ENCODE measurements at places on chromosomes 1 and 21.

DNA sequence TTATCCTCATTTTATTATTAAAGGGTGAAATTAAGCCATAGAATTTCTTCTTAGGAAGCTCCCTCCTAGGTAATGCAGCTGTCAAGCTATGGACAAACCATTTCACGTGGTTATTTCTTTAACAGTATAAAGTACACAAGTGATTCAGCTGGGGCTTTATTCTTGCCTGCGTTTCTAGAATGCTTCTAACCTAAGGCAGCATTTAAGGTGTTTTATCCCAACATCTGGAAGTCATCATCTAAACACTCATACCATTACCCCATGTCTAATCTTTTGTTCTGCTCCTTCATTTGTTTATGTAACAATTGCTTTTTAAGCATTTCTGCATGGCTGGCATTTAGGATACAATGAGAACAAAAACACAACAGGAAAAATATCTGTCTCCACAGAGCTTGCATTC lies 829.2 kb upstream of the ADAMTS5 start:
- H3K36me3 ChIP-seq, result no peaks in the 10 kb centered on the region
- H3K27ac ChIP-seq, result peak overlapping the region; percentile 0
- H3K4me1 ChIP-seq, result peaks cover 2% of the 10 kb centered on the region

DNA sequence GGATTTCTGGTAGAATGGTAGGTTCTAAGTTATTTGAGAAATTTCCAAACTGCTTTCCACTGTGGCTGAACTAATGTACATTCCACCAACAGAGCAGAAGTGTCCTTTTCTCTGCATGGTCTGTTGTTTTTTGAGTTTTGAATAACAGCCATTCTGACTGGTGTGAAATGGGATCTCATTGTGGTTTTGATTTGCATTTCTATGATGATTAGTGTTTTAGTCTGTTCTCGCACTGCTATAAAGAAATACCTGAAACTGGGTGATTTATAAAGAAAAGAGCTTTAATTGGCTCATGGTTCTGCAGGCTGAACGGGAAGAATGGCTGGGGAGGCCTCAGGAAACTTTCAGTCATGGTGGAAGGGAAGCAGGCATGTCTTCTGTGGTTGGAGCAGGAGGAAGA lies 80.3 kb downstream of the SDCCAG8 start:
- DNase-seq, result no peak
- no peak overlapping the region for H3K4me3 ChIP-seq
- H3K27ac ChIP-seq, result no peak overlapping the region
- no peaks in the 10 kb centered on the region for H3K27me3 ChIP-seq
- H3K4me1 ChIP-seq, result no peaks in the 10 kb centered on the region

DNA sequence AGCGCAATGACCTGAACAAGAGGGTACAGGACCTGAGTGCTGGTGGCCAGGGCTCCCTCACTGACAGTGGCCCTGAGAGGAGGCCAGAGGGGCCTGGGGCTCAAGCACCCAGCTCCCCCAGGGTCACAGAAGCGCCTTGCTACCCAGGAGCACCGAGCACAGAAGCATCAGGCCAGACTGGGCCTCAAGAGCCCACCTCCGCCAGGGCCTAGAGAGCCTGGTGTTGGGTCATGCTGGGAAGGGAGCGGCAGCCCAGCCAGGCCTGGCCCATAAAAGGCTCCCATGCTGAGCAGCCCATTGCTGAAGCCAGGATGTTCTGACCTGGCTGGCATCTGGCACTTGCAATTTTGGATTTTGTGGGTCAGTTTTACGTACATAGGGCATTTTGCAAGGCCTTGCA lies 5.4 kb upstream of the CCDC28B start:
- no peak overlapping the region for H3K4me3 ChIP-seq
- peaks cover 53% of the 10 kb centered on the region for H3K36me3 ChIP-seq

GRCh38 chr1:66143651-66144050 lies 351.0 kb downstream of the PDE4B start:
- no peaks in the 10 kb centered on the region for H3K36me3 ChIP-seq
- no peaks in the 10 kb centered on the region for H3K4me1 ChIP-seq
- no peak overlapping the region for H3K4me3 ChIP-seq

DNA sequence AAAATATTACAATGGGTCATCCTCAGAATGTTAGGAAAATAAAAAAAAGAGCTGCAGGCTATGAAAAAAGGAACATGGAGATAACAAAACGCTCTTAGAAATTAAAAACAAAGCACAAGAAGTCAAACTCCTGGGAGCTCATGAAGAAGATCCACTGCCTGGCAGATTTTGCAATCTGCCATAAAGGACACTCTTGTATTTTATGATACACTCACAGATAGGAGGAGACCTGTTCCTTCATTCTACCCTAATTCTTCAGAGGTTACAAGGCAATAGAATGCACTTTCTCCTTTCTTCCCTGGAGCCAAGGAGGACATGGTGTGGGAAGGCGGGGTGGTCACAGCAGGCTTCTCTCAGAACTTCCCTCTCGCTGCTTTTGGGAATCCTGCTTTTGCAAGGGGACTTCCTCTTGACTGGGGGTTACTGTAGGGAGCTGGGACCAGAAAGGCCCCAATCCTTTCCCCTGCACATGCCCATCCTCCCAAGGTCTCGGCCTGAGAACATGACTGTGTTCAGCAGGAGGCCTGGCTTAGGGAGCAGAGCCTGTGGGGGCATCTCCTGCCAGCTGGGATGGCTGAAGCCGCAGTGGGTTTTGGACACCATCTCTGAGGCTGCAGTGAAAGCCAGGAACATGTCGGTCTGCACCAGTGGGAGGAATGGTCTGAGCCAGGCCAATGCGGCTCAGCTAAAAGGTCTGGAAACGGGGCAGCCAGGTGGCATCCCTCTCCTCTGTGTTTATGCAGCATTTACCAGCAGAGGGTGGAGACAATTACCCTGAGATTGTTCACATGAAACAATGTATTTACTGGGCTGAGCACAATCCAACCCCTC lies 44.8 kb downstream of the GPR161 start:
- no peak overlapping the region for H3K27ac ChIP-seq
- DNase-seq, result no peak
- H3K4me1 ChIP-seq, result no peaks in the 10 kb centered on the region
- H3K27me3 ChIP-seq, result no peaks in the 10 kb centered on the region

DNA sequence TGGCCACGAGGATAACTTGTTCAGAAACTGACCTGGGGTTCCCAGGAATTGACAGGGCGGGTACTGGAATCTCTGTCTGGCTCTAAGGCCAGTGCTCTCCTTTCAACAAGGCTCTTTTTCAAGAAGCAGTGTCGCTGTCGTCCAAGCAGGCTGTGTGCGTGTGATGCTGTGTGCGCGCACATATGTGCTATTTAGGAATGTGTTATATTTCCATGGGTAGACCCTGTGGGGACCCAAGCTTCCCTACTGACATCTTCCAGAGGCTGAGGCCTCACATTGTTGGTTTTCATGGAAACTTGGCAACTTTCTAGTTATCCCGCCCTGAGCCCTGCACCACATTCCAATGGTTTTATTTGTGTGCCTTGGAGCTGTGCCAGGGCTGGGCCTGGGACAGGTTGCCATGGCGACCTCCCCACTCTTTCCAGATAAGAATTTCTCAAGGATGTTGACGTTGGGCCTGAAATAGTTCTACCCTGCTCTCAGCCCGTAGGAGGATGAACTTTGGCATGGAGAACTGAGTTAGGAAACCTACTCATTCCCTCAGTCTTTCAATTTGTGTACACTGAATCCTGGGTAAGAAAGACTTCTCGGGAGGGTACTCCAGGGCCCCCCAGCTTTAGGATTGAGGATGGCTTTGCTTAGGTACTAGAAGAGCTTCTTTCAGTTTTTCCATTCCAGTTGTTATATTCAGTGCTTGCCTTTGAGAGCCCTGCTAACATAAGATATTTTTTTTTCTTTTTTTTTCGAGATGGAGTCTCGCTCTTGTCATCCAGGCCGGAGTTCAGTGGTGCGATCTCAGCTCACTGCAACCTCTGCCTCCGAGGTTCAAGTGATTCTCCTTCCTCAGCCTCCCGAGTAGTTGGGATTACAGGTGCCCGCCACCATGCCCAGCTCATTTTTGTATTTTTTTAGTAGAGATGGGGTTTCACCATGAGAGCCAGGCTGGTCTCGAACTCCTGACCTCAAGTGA lies 38.8 kb upstream of the SRSF10 start:
- H3K36me3 ChIP-seq, result no peaks in the 10 kb centered on the region
- DNase-seq, result peak; percentile 33
- peaks cover 12% of the 10 kb centered on the region for H3K4me1 ChIP-seq
- H3K4me3 ChIP-seq, result no peak overlapping the region
- H3K27me3 ChIP-seq, result no peaks in the 10 kb centered on the region

DNA sequence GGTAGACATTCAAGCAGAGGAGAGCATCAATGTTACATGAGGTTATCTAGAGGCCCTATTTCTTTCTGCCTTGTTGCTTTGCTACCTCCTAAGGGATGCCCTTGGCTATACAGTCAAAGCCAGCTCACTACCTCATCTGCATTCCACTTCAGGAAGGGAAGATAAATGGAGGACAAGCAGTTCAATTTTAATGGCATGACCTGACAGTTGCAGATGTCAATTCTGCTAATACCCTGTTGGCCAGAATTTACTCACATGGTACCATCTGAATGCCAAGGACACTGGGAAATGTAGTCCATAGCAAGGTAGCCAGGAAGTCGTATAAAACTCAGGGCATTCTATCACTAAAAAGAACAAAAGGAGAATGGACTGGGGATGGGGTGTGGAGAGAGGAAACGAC lies 31.5 kb downstream of the PALMD start:
- DNase-seq, result no peak
- H3K27ac ChIP-seq, result no peak overlapping the region
- H3K27me3 ChIP-seq, result no peaks in the 10 kb centered on the region
- no peak overlapping the region for H3K4me3 ChIP-seq

GRCh38 chr1:228120857-228121489 lies 11.9 kb upstream of the MRPL55 start:
- H3K27me3 ChIP-seq, result no peaks in the 10 kb centered on the region
- no peak overlapping the region for H3K27ac ChIP-seq
- DNase-seq, result no peak
- no peak overlapping the region for H3K4me3 ChIP-seq
- no peaks in the 10 kb centered on the region for H3K36me3 ChIP-seq

DNA sequence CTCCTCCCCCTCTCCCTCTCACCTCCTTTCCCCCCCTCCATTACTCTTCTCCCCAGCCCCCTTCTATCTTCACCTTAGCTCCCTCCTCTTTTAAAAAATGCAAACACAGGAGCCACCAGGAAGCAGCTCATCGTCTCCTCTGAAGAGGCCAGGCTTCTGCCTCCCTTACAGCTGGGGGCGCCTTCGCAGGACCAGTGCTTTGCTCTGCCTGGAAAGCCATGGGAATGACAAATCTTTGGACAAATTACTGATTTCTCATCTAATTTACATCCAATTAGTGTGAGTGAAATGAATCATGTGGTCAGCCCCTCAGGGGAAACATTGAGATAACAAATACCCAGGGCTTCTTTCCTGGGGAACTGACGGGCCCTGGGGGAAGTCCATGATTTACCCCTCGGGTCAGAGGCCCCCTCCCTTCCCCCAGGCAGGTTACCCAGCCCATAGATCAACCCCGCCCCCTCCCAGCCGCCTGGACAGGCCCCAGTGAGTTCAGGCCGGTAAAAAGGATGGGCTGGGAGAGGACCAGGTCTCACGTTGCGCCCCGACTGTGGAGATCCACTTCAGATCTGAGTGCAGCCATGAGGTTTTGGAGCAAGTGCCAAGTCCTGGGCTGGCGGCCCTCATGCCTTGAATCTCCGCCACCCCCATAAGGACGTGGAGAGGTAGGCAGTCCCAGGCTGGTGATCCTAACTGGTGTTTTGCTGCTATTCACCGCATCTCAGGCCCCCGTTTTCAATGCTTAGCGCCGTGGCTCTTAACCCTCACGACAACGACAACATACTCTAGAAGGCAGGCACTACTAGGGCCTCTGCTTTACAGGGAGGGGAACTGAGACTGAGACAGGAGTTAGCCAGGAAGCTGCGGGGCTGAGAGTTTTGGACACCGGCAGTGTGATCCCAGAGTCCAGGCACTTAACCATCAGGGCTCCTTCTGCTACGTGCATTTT lies 300.8 kb downstream of the RRAGC start:
- H3K36me3 ChIP-seq, result no peaks in the 10 kb centered on the region
- no peaks in the 10 kb centered on the region for H3K4me1 ChIP-seq
- H3K27ac ChIP-seq, result no peak overlapping the region
- H3K27me3 ChIP-seq, result peaks cover 44% of the 10 kb centered on the region
- no peak overlapping the region for H3K4me3 ChIP-seq

- no peak overlapping the region for H3K4me3 ChIP-seq
- no peak for DNase-seq
- peaks cover 61% of the 10 kb centered on the region for H3K4me1 ChIP-seq
- no peaks in the 10 kb centered on the region for H3K27me3 ChIP-seq
- H3K36me3 ChIP-seq, result peaks cover 69% of the 10 kb centered on the region
These were observed 6.5 kb downstream of the ENO1 start for GRCh38 chr1:8871965-8872399.

Measured in SK-N-SH (cell line).